Stimulated activated naive CD4-positive, alpha-beta T cell treated with Interleukin-2 at 50 U/mL for 16 hours (primary cell): ENCODE measurements at places on chromosomes 4 and X.

DNA sequence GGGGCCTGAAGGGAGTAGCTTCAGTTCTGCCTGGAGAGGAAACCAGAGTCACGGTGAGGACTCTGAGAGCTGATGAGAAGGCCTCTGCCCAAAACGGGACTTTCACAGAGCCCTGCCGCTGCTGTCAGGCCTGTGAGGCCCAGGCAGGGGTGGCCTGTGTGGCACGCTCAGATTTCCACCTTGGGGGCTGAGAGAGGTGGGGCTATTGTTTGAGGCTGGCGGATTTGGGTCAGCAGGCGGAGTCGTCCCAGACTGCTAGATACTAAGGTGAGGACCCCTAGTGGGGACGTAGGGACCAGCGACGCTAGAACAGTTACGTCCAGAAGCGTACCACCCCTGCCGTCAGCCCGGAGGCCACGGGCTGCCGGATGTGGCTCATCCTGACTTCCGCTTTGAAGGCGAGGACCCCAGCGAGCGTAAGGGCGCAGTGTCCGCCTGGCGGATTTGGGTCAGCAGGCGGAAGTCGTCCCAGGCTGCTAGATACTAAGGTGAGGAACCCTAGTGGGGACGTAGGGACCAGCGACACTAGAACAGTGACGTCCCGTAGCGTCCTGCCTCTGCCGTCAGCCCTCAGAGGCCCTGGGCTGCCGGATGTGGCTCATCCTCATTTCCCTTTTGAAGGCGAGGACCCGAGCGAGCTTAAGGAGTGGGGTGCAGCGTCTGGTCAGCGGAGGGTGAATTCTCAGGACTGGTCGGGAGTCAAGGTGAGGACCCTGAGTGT lies at the start of gene MAGEB1:
MAGEB1 (plus strand) TSS at position 378 of the 721 bp plus-strand sequence. CDS start 3,348 bp downstream, outside the sequence.
- DNase-seq = no peak

- no peak for DNase-seq
These were observed 186.8 kb upstream of the PABPC4L start for GRCh38 chr4:134388351-134388750.

DNA sequence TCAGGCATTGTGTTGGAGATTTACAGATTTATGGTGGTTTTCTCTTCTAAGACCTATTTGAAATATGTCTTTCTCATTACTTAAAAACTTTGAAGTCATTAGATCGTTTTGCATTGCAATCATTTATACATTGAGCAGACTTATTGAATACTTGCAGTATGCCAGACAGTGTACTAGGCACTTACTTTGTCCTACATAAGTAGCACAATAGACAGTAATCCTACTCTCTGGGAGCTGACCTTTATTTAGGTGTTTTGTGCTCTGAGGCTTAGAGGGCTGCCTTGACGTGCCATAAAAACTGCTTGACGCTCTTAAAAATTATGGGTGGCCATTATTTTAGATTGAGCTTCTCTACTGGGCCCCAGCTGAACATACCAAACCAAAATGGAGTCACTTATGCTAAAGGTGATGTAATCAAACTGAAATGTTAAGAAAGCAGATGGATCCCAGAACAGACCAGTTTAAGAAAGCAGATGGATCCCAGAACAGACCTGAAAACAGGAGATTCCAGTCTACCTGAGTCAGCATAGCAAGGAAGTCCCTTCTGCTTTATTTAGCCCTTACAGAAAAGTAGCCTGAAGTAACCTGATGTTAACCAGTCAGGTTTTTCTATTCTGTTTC lies 42.4 kb downstream of the PTTG2 start:
- DNase-seq = no peak

GRCh38 chr4:24274381-24274941 lies 309.9 kb downstream of the DHX15 start:
- no peak for DNase-seq

- DNase-seq = no peak
These were observed 66.0 kb downstream of the RPS3A start for GRCh38 chr4:151165205-151166000.
